ENCODE measurements at places on chromosomes 4 and X.

- no peak for DNase-seq
These were observed 93.3 kb downstream of the RASGEF1B start for GRCh38 chr4:81378386-81378785.

DNA sequence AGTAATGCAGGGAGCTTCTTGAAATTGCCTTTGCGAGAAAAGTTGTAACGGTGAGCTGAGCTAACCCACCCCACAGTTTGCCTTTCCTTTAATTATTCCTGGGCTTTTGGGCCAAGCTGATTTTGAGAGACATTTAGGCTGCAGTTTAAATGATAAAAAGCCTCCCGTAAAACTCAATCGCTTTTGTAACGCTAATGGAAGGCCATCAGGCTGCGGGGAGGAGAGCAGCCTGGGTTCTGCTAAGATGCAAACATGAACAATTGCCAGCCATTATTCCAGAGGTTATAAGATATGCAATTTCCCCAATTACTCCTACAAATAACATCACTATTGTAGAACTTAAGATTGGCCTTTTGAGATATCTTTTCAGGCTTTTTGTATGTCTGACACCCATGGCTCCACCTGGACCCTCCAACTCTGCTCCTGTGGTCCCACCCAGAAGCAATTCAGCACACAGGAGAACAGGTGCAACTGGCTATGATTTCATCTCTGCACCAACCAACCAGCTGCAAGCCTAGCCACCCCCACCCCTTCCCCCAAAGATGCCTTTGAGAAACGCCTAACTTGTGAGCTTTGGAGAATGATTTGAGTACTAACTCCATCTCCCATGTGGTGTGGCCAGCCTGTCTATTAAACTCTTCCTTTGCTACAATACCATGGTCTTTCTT lies 108.2 kb upstream of the FAM9C start:
- no peak for DNase-seq

DNA sequence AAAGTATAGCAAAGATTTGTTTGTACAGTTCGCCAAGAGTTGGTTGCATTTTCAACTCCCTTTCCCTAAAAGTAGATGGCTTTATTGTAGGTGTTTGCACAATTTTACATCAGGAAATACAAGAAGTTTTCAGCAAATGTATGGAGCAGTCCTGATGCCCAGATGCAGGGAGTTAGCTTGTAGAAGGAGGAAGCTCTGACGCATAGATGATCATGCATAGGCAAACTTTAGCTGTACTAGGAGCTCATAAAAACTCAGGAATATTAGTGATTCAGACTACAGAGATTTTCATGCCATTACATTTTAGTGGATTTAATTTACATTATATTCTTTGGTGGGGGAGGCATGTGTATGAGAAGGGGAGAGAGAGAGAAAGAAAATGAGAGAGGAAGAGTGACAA lies 62.9 kb downstream of the TMPRSS11D start:
- no peak for DNase-seq

DNA sequence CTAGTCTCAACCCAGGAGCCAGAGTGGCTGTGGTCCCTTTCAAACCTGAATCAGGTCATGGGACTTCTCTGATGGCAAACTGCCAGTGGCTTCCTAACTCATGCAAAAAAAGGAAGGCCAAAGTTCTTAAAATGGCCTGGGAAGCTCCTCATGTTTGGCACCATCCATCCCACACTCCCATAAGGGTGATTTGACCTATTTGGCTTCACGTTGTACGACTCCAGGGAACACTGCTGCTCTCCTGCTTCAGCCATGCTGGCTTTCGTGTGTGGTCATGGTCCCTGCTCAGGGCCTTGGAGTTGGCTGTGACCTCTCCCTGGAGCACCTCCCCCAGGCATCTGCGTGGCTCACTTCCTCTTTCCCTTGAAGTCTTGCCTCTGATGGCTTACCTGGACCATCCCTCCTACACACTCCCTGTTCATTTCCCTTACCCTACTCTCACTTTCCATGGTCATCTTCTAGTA lies 12.8 kb upstream of the TMSB4X start:
- DNase-seq, result no peak

DNA sequence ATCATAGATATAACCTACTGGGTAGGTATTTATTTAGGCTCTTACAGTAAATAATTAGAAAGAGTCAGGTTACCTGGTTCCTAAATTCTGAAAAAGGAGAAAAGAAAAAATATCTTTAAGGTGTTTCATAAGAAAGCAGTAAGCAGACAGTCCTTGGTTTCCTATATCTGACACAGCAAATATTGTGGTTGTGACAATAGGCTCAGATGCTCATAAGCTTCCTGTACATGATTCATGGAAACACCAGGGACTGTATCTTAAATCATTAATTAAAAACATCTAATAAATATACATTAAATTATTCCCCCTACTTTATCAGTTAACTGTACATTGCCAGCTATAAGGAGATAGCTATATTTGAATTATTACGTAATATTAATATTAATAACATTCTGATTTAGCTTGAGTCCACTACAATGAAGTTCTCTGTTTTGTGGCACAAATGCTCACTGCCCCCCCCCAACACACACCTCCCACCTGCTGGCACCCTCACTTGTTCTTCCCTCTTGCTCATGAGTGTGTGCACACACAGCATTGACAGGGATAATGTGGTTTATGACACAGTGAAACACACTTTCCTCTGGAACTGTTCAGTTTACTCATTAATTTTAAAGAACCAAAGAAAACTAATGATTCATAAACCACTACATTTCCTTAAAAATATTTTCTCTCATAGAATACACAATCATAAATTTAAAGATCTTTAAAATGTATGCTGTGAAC lies 187.4 kb downstream of the NR3C2 start:
- DNase-seq, result no peak

- DNase-seq, result no peak
These were observed 445.2 kb upstream of the ZFP42 start for GRCh38 chr4:187550256-187550950.

GRCh38 chr4:88010966-88011365 lies 3.5 kb downstream of the PKD2 start:
- no peak for DNase-seq

GRCh38 chrX:154131955-154132354 lies 12.1 kb upstream of the OPN1LW start:
- no peak for DNase-seq

GRCh38 chrX:124307253-124307907 lies 25.1 kb upstream of the TEX13D start:
- DNase-seq, result no peak

GRCh38 chr4:170887396-170887795 lies 797.6 kb upstream of the AADAT start:
- DNase-seq, result no peak

- no peak for DNase-seq
These were observed 66.1 kb downstream of the DNAAF6 start for GRCh38 chrX:107272431-107272921.

- DNase-seq, result no peak
These were observed 33.7 kb downstream of the ADAD1 start for GRCh38 chr4:122412547-122412946.

DNA sequence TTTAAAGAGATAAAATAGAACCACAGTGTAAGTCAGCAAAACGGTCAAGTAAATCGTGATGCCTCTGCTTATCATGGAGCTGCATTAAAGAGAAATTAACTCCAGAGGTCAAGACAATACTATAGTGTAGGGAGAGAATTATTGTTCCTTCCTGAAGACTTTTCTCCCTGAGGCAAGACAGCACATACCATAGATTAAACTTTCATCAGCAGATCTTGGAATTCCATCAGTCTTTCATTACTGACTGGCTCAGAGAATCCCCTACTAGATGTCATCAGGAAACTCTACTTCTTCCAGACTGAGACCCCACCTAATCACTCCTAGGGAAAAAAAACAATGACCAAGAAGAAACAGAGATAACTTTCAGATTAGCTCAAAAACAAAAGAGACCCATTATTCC lies 131.3 kb downstream of the NSUN7 start:
- no peak for DNase-seq

GRCh38 chr4:112557676-112558411 lies 41.9 kb upstream of the NEUROG2 start:
- no peak for DNase-seq

- no peak for DNase-seq
These were observed 9.3 kb downstream of the TMEM255A start for GRCh38 chrX:120301960-120302359.

DNA sequence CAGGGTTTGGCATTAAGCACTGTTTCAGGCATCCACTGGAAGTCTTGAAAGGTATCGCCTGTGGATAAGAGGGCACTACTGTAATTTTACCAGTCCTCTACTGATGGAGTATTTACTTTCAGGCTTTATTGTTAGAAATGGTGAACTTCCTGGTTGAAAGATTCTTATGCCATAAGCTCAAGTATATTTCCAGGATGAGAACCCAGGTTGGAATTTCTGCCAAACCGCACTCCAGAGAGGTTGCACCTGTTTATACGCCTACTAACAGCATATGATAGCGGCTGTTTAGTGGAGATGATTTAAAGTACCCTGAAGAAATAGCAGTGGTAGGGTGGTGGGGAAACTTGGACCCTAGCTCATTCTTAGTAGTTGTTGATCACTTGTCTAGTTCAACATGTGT lies 9.9 kb downstream of the FNIP2 start:
- no peak for DNase-seq

GRCh38 chr4:53890461-53890860 lies 173.9 kb downstream of the CHIC2 start:
- DNase-seq, result no peak

DNA sequence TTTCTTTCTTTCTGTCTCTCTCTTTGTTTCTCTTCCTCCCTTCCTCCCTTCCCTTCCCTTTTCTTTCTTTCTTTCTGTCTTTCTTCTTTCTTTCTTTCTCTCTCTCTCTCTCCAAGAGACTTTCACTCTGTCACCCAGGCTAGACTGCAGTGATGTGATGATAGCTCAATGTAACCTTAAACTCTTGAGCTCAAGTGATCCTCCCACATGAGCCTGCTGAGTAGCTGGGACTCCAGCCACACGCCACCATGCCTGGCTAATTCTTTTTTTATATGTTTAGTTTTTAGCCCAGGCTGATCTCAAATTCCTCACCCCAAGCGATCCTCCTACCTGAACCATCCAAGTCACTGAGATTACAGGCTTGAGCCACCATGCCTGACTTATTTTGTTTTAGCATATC lies 64.3 kb upstream of the EMCN start:
- DNase-seq, result no peak

DNA sequence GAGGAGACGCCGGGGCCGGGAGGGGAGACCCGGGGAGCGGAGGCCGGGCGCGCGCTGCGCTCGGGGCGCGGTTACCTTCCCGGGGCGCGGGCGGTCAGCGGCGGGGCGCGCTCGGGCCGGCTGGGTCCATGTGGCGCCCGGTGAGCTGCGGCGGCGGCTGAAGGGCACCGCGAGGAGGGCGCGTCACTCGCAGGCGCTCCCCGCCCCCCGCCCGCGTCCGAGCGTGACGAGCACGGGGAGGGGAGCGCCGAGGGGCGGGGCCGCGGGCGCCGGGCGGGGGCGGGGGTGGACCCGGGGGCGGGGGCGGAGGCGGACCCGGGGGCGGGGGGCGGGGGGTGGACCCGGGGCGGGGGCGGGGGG lies at the start of gene CPLX1:
TSS of gene CPLX1 (minus strand) at position 159 of the 360 bp plus-strand sequence. CDS start 1,607 bp downstream, outside the sequence.
- DNase-seq, result no peak

- DNase-seq, result no peak
These were observed 1.2 kb downstream of the DYNLT3 start for GRCh38 chrX:37846141-37846540.

- no peak for DNase-seq
These were observed 86.1 kb downstream of the ADRA2C start for GRCh38 chr4:3852309-3852708.

- DNase-seq, result no peak
These were observed 4.8 kb downstream of the LRP2BP start for GRCh38 chr4:185390941-185391340.

GRCh38 chrX:136028383-136028984 lies 43.2 kb downstream of the SLC9A6 start:
- DNase-seq, result peak; percentile 7

- DNase-seq, result no peak
These were observed 225.8 kb upstream of the GIMD1 start for GRCh38 chr4:106594291-106594952.

- no peak for DNase-seq
These were observed 45.5 kb upstream of the XIAP start for GRCh38 chrX:123814343-123814742.

DNA sequence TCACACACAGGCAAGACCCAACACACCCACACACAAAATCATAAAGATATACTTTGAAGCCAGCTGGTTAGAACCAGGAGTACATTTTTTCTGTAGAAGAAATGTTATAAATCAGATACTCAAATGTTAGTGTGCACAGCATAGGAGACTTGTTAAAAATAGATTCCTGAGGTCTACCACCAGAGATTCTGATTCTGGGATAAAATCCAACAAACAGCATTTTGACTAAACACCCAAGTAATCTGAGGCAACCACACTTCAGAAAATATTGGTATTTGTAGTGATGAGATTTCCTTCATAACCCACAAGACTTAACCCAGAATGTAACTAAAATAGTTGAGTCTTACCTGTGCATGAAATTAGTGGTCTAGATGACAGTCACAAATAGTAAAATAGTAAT lies 301.8 kb downstream of the HNRNPD start:
- no peak for DNase-seq

DNA sequence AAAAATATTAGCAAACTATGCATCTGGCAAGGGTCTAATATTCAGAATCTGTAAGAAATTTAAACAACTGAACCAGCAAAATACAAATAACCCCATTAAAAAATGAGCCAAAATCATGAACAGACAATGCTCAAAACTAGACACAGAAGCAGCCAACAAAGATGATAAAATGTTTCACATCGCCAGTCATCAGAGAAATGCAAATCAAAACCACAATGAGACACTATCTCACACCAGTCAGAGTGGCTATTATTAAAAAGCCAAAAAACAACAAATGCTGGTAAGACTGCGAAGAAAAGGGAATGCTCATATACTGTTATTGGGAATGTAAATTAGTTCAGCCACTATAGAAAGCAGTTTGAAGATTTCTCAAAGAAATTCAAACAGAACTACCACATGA lies 201.3 kb upstream of the CPEB2 start:
- DNase-seq, result no peak

DNA sequence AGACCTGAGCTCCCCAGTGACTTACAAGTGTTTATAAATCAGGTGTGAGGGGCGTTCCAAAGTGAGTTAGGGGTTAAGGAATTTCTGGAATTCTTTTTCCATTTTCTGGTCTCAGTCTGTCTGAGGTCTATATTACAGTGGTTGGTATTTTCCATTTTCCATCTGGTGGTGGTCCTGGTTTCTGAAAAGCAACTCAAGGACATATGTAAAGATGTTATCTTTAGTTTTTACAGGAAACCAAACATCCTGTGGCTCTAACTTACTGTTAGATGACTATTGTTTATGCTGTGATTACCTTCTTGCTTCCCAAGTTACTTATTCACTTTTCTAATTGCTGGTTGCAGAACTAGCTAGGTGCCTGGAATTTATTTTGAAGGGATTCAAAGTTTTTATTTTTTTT lies 53.5 kb upstream of the IL21 start:
- DNase-seq, result no peak

Data from H54 (cell line).